ENCODE measurements at places on chromosomes 4 and X. TPM values are rescaled to one million over a fixed set of nuclear protein-coding genes. Genes with fewer than 3 reads are reported as not detected.

GRCh38 chrX:144327495-144327894 lies 443.6 kb downstream of the UBE2NL start:
- no peak for DNase-seq

DNA sequence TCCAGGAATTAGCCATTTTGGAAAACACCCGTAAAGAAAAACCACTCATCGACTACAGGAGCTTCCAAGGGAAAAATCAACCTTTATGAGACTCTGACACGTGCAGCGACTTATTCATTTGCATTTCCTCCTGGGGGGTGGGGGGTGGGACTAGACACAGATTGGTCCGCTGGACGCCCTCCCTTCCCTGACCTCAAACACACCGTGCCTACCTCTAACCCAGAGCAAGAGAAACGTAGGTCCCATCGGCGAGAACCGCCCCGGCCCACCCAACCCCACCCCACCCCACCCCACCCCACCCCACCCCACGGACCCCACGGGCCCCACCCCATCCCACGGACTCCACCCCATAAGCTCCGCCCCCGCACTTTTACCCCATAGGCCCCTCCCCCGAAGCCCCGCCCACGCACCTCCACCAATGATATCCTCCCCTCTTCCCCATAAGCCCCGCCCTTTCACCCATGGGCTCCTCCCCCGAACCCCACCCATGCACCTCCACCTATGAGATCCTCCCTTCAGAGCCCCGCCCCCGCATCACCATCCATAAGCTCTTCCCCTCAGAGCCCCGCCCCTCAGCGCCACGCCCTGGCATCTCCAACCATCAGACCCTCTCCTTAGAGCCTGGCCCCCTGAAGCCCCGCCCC lies 1.1 kb downstream of the GTPBP6 start:
- no peak for DNase-seq

DNA sequence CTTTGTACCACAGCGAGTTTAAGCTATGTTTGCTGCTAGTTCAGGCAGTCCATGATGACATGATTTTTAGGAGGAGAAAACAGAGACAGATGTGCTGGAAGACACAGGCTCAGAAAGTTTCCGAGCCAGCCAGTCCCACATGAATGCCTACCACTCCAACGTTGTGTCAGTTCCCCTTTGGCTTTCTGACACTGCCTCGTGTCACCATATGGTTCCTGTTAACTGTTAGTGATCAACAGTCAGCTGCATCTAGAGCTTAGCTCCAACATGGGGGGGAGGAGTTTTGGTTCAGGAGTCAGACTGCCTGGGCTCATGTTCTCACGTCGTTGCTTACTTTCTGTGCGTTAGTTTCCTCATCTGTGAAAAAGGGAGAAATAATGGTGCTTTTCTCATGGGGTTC lies 343.7 kb downstream of the MID1IP1 start:
- no peak for DNase-seq

DNA sequence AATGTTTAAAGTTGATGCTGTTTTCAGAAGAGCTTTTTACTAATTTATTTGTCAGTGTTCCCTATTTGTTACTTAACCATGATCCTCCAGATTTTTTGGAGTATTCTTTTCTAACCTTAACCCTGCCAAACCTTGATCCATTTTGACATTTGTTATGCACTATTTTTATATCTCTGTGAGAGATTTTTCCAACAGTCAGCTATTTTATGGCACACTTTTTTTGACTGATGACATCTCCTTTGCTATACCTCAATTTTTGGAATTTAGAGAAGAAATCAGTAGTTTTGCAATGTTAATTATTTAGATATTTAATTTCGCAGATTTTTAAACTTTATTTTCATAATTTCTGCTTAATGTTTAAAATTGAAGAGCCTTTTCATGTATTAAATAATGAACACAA lies 66.0 kb downstream of the CPEB2 start:
- no peak for DNase-seq

PABPC1L2B gene
- total RNA-seq = not detected

DNA sequence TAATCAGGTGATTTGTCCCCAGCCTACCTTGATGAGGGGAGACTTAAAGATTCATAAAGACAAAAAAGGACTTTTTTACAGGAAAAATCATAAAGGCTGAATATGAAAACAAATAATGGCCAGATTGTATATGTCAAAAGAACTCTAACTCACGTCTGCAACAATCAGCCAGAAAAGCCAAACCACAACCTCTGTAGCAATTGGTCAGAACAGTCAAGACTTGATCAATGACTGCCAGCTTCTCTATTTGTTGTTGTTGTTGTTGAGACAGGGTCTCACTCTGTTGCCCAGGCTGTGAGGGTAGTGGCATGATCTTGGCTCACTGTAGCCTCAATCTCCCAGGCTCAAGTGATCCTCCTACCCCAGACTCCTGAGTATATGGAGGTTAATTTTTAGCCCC lies 35.9 kb upstream of the PPA2 start:
- DNase-seq = no peak

RAB41 gene
- total RNA-seq = not detected

DNA sequence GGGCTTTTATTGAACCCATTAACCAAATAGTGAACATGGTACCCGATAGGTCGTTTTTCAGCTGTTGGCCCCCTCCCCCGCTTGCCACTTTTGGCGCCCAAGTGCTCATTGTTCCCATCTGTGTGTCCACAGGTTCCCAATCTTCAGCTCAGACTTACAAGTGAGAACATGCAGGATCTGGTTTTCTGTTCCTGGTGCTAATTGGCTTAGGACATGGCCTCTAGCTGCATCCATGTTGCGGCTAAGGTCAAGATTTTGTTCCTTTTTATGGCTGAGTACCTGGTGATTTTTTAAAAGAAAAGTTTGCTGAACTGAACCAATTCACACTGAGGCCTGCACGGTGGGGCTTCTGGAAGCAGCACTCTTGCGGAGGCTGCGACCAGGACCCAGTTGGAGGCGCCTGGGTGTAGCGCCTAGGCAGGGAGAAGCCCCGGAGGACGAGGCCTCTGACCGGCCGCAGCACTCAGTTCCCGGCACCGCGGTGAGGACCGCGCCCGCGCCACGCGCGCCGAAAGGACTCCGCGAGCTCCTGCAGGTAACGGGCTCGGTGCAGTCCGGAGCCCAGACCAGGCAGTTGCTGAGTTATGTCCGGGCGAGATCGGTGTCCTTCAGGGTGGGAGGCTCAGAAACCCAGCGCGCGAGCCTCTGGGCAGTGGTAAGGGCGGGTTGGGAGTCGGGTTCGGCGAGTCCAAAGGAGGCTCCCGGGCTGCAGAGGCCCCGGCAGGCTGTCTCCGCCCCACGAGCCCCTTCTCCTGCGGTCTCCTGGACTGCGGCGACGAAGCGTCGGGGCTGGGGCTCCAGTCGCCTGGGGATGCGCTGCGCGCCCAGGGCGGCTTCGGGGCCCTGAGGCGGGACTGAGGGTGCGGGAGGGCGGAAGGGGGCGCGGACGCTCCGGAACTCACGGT lies 15.8 kb upstream of the SLC25A4 start:
- DNase-seq = peak; percentile 54

MAMLD1 gene
- total RNA-seq = 2.3 TPM

DNA sequence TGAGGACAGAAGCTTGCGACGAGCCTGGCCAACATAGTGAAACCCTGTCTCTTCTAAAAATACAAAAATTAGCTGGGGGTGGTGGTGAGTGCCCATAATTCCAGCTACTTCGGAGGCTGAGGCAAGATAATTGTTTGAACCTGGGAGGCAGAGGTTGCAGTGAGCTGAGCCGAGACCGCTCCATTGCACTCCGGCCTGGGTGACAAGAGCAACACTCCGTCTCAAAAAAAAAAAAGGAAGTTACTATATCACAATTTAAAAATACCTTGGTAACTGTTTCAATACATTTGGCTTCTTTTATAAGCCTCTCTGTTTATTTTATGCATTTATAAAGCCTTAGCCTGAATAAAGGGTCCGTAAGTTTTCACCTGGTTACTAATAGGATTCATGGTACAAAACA lies 46.6 kb upstream of the CHRNA9 start:
- no peak for DNase-seq

NEUROG2 gene
- total RNA-seq = not detected

DNA sequence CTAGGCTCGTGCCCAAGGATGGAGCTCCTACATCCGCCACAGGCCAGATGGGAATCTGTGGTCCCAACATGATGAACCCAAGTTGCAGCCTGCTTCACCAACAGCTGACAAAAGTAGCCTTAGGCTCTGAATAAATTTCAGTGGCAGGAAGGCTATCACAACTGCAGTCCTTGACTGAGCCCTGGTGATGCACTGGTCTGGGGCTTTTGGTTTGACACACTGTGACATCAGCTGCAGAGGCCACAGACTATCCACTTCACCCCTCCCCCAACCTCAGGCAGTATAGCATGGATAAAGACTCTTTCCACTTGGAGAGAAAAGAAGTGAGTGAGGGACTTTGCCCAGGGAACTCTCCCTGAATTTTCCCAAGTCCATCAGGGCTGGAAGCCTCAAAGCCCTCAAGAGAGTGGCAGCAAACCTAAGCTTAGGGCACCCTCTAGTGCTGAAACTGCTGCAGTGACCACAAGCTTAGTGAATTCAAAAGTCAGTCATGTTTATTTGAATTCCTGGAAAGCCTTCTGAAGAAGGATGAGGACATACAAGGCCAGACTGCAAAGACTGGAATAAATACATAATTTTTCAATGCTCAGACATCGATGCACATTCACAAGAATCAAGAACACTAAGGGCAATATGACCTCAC lies 135.0 kb upstream of the TENT5D start:
- DNase-seq = no peak

DNA sequence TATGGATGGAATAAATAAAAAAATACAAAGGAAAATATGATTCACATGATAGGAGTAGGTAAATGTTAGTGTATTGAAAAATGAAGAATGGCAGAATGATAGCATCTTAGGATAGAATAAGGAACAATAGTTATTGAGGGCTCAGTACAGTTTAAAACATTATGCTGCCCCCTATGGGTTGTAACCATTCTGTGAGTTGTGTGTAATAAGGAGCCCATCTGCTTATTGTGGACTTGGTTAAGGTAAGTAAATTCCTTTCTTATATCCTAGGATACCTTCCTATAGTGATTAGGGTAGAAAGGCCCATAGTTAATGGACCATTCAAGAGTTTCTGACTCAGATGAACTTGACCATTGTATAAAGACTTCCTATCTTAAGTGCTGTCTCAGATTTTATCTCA lies 195.8 kb downstream of the PDHA2 start:
- no peak for DNase-seq

Measured in left ventricle myocardium superior (tissue), 1 donor.